ENCODE measurements at places on chromosomes 2 and 18.

GRCh38 chr2:101367508-101367907 lies 19.8 kb downstream of the CREG2 start:
- no peak for DNase-seq

DNA sequence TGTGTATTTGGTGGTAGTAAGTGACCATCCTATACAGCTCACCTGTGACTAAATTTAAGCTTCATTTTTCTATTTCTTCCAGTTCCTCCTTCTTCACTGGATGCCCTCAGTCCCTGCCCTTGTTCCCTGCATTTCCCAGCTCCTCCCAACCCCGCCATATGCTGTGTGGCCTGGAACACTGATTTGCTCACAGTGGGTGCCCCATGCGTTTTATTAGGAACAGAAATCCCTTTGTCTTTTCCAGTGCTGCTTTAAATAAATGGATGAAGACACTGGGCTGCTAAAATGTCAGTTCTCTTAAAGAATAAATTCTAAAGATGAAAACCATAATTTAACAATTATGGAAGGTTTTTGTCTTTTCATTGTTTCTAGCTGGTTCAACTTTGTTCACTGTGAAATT lies 477.3 kb downstream of the DCDC2C start:
- DNase-seq, result no peak

DNA sequence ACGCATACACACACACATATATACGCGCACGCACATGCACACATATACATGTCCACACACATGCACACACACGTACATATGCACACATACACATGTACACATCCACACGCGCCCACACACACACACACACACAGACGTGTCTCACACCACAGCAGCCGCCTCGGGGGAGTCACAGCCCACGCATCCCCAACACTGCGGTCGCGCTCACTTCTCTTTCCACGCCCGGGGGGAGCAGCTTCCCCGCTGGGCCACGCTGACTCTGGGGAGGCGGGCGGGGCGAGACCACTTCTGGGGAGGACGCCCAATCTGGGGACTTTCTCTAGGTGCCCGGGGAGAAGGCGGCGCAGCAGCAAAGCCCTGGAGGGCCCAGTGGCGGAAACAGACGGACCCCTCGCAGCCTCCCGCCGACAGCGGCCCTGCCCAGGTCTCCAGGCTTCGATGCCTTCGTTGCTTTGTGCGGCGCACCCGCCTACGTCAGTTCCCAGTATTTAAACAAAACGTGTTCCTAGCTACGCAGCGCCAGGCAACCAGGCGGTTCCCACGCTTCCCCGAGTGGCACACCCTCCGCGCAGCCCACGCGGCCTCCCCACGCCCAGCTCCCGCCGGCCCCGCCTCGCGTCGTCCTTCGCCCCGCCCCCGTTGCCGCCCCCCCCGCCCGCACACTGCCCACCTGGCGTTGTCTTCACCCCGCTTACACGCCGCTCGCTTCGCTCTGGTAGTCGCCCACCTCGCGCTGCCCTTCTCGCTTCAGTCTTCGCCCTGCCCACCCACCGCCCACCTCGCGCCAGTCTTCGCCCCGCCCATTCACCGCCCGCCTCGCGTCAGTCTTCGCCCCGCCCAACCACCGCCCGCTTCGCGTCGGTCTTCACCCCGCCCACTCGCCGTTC lies 810 bp upstream of the RBFA start:
- no peak for DNase-seq

DNA sequence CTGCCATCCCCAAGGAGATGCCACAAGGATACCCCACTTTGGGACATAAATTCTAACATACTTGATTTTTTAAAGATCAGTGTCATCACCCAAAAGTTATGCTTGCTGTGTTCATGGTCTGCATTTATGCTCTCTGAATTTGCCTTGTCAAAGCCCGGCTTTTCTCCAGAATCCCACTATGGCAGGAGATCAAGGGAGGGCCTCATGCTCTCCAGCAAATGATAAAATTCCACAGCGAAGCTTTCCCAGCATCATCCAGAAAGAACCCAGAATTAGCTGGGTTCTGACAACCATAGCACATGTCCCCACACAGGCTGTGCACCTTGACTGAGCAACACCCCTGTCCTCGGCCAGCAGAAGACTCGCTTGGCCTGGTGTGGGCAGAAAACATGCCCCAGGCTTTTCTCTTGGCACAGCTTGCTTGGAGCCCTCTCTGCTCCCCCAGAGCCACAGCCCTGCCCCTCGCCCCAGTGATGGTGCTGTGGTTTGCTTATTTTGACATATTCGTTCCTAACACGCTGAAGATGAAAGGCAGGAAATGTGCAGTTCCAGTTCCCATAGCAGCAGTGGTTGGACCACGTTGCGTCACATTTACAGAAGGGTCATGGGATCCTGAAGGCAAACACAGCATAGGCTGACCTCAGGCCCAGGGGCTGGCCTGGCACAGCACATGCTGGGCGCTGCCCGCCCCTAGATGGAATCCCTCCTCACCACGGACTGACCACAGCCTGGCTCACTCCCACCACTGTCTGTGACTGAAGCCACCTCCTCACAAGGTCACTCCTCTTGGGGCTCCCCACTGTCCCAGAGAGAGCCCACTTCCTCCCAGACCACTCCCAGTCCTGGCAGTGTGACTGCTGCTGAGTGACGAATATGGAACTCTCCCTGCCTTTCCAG lies 14.1 kb upstream of the CHRNA1 start:
- DNase-seq, result peak; percentile 60

DNA sequence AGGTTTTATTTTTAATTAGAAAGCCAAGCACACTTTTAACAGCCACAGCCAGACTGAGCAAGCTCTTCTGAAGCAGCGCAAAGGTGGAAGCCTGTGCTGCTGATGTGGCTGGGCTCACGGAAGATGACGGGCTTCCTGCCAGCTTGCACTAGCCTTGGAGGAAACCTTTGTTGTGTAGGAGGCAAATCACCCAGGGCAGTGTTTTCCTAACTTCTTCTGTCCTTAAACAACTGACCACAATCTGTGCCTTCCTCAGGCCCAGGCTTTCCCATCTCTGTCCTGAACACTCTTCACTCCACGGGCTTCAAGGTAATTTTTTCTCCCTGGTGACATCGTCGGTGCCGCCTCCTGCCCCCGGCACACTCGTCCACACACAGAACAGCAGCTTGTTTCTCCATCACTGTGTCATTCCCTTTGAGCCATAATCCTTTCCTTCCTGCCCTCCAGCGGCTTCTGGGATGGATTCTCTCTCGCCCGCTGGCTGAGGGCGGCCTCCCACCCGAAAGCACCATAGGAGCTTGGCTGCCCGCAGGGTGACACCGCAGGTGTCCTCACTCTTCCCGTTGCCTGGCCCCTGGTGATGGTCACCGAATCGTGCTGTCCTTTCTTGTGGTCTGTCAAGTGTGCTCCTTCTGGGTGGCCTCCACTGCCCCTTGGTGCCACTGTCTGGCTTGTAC lies 31.1 kb upstream of the INHBB start:
- DNase-seq, result no peak

DNA sequence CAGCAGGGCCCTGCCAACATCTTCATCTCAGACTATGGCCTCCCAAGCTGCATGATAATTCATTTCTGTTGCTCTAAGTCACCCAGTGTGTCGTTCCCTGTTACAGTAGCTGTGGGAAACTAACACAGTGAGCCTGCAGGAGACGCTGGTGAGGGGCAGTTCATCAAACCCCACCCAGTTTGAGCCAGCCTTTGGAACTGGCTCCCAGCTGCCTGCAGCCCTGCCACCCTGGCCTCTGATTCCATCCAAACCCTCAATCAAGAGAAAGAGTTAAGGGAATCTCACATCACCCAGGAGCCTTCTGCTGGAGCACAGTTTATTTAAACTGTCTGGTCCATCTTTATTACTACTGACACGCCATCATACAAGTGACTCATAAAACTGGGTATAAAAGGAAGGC lies 64.9 kb upstream of the ZCCHC2 start:
- no peak for DNase-seq
